ENCODE measurements at places on chromosomes 2 and 18. TPM values are rescaled to one million over a fixed set of nuclear protein-coding genes. Genes with fewer than 3 reads are reported as not detected.
A peak's percentile ranks its signal among the peaks of the same experiment; 100 is the strongest.

DNA sequence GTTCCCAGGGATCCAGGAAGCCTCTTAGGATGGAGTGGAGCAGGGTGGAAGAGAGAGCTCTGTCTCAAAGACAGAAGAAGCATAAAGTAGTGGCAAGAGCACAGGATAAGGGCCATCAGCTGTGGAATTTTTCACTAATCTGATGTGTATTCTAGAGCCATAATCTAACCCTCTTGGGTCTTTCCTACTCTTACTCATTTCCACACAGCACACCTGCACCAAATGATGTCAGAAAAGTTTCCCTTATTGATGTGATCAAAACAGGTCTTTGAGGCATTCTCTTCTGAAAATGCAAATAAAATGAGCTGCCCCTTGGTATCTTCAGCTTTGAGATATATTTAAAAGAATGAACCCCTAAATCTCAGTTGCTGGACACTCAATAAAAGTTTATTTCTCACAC, 415.1 kb upstream of the CHST9 start:
- no peaks in the 10 kb centered on the region for H3K36me3 ChIP-seq
- no peak for DNase-seq
- no peak overlapping the region for H3K4me3 ChIP-seq
- H3K4me1 ChIP-seq, result no peaks in the 10 kb centered on the region
- H3K27ac ChIP-seq, result no peak overlapping the region
- H3K27me3 ChIP-seq, result no peaks in the 10 kb centered on the region

Gene HOXD1
- total RNA-seq, result not detected

DNA sequence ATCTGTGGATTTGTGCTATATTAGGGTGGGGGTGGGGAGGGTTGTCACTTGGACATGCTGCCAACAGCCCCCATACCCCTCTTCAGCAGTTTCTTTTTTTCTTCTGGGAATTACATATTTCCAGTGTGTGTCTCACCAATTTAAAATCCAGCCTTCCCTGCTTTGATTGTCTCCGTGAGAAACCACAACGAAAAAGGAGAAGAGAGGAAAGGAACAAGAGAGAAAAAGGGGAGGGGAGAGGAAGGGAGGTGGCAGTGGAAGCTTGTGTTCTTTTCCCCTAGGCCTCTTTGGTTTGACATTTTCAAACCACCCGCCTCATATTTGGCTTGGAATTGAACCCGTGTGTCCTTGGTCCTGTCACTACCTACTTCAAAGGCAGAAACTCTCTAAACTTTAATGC, 860 bp downstream of the CTNNA2 start:
- H3K36me3 ChIP-seq, result no peaks in the 10 kb centered on the region
- no peaks in the 10 kb centered on the region for H3K4me1 ChIP-seq
- H3K27me3 ChIP-seq, result no peaks in the 10 kb centered on the region
- no peak overlapping the region for H3K4me3 ChIP-seq

Gene GBX2
- total RNA-seq, result 2.4 TPM

Gene FAM168B
- 109 TPM for total RNA-seq

DNA sequence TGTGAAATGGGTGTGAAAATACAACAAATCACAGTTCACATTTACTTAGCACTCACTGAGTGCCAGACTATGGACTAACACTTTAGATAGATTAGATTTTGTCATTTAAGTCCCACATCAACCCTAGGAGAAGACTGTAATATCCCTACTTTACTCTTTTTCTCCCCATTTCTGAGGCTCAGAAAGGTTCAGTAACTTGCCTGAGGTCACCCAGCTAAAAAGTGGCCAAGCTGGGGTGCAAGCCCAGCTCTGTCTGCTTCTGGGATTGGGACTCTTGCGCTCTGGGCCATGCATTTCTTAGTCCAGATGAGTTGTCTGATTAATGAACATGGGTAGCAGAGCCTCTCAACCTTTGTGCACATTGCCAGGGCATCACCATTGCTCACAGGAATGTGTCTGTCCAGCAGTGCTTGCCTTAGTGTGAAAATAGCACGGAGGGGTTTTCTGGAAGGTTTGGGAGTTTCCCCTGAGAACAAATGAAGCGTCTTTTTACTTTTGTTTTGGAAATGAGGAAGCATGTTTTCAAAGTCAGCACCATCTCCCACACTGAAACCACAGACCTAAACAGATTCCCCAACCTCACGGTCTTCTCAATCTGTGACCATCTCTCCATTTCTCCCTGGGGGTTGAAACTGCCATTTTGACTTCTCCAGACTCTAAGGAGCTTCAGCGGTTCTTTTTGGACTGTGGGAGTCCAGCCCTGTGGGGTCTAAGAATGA, 31.9 kb downstream of the NRP2 start:
- H3K27ac ChIP-seq, result no peak overlapping the region
- no peaks in the 10 kb centered on the region for H3K36me3 ChIP-seq
- H3K27me3 ChIP-seq, result no peaks in the 10 kb centered on the region
- peaks cover 9% of the 10 kb centered on the region for H3K4me1 ChIP-seq

Gene ACKR3
- total RNA-seq, result 3.9 TPM

Gene WDR33
- total RNA-seq, result 77.5 TPM

Gene AFTPH
- total RNA-seq, result 30.1 TPM

Gene SERPINB3
- not detected for total RNA-seq

Gene MPP4
- 0.37 TPM for total RNA-seq

DNA sequence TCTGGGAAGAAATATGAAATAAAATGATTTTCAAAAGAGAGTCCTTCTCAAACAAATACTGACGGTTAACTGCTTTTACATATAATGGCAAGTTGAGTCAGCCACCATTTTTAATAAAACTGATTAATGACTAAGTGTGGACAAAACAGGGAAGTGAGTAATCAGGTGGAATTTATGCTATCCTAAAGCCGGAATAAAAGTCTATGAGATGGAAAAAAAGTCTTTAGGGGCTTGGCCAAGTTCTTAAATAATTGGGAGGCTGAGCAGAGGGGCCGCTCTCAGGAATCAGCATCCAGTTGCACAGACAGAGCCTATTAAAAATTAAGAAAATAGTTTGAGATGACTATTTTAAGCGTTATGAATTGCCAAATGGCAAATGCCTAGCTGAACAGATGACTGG, 58.6 kb upstream of the AFF3 start:
- H3K4me3 ChIP-seq, result no peak overlapping the region
- H3K27me3 ChIP-seq, result no peaks in the 10 kb centered on the region
- no peak overlapping the region for H3K27ac ChIP-seq

DNA sequence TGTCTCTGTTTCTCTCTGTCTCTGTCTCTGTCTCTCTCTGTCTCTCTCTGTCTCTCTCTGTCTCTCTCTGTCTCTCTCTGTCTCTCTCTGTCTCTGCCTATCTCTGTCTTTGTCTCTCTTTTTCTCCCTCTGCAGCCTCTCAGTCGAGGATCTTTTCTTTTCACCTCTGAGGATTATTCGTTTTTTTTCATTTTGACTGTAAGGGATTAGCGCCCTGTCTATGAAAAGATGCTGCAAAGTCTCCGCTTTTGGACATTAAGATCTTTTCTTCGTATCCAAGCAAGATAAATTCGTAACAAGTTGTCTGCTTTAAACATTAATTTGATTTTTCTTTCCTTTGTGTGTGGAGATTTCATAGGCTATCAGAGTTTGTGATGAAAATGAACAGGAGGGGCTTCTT, 191.2 kb upstream of the TPO start:
- H3K36me3 ChIP-seq, result no peaks in the 10 kb centered on the region
- peak overlapping the region; percentile 81 for H3K27ac ChIP-seq
- H3K27me3 ChIP-seq, result no peaks in the 10 kb centered on the region

DNA sequence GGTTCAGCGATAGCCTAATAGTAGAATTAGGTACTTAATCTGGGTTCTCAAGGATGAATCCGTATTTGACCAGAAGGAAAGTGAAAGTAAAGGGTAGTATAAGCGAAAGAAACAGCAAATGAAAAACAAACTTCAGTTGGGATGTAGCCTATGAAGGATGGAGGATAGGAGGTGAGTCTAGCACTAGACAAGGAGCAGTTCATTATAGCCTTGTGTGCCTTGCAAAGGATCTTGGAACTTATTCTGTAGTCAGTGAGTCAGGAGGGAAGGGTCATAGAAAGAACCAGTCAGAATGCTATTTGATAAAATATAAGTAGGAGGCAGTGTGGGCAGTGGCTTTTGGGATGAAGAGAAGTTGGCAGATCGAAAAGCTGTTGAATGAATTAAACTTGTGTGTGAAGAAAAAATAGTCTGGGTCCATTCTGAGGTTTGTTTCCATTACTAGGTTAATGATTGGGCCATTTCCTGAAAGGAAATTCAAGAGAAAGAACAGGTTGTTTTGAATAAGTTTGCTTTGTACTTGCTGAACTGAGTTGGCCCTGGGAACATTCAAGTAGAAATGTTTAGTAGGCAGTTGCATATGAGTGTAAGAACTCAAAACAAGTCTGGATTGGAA, 48.5 kb downstream of the ANKRD12 start:
- no peaks in the 10 kb centered on the region for H3K4me1 ChIP-seq
- H3K27me3 ChIP-seq, result no peaks in the 10 kb centered on the region
- H3K27ac ChIP-seq, result no peak overlapping the region

GRCh38 chr2:187526792-187527191, 27.4 kb downstream of the TFPI start:
- H3K27me3 ChIP-seq, result no peaks in the 10 kb centered on the region
- H3K4me1 ChIP-seq, result no peaks in the 10 kb centered on the region
- no peaks in the 10 kb centered on the region for H3K36me3 ChIP-seq
- no peak overlapping the region for H3K4me3 ChIP-seq

GRCh38 chr18:14104201-14104600, 28.0 kb downstream of the ZNF519 start:
- DNase-seq, result no peak
- H3K4me1 ChIP-seq, result no peaks in the 10 kb centered on the region
- no peak overlapping the region for H3K4me3 ChIP-seq
- H3K27ac ChIP-seq, result no peak overlapping the region
- H3K27me3 ChIP-seq, result no peaks in the 10 kb centered on the region

Gene OR6B2
- not detected for total RNA-seq

DNA sequence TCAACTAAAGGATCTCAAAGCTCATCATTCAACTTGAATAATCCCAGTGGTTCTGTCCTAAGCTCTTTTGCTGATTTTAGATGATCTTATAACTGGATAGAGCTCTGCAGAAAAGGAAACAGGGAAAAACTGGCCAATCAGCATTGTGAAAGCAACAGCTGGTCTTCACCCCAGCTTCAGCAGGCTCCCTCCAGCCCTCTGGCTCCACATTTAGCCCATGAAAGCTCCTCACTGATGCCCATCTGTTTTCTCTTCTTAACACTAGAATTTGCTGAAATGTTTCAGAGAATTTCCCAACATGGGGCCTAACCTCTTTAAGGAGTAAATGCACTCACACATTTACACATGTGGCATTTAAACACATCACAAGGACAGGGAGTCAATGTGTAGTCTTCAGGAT, 223.3 kb downstream of the CNTNAP5 start:
- DNase-seq, result no peak
- no peak overlapping the region for H3K4me3 ChIP-seq
- no peaks in the 10 kb centered on the region for H3K27me3 ChIP-seq
- H3K36me3 ChIP-seq, result no peaks in the 10 kb centered on the region

DNA sequence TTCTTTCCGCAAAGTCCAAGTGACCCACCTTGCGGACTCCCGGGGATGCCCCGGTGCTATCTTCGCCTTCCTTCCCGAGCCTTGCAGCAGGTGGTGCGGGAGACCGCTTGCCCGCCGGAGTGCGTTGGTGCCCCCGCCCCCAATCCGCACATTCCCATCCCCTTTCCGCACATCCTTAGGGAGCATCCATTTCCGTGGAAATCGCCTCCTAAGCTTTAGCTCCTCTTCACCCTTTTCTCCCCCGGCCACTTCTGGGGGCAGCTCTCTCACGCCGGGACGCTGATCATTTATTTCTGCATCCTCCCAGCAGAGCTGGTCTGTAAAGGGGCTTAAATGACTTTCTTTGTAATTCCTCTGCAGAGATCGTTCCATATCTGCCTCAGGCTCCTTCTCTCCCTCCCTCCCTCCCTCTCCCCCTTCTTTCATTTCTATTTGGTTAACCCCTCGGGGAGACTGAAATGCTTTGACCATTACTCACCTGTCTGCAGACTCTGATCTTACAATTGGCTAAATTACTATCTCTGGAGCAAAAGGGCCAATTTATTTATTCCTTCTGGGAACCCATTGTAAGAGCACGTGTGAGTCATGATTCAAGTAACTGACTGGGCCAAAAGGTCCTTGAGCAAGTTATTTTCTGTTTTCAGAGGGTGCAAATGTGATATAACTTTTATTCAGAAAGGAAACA, 1.3 kb upstream of the LYPD1 start:
- H3K4me3 ChIP-seq, result peak overlapping the region; percentile 53
- H3K4me1 ChIP-seq, result peaks cover 11% of the 10 kb centered on the region
- H3K27ac ChIP-seq, result no peak overlapping the region
- DNase-seq, result peak; percentile 18
- no peaks in the 10 kb centered on the region for H3K27me3 ChIP-seq

Gene GREB1L
- total RNA-seq, result 75.4 TPM

DNA sequence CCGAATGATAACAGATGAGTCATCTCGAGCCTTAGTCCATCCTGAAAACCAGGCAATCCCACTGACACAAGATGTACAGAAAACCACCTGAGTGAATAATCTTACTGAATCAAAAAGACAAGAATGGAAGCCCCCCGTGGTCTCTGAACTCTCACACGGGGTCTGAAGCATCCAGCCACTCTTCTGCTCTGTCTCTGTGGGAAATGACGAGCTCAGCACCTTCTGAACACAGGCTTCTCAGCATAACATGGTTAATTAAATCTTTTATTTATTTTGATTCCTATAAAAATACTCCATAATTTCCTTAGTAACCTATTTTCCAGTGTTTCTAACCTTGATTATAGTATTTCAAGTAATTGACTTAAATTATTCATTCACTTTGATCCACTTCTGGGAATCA, 203.7 kb downstream of the TMEM163 start:
- no peaks in the 10 kb centered on the region for H3K36me3 ChIP-seq
- no peak overlapping the region for H3K27ac ChIP-seq
- no peak overlapping the region for H3K4me3 ChIP-seq
- H3K27me3 ChIP-seq, result no peaks in the 10 kb centered on the region

GRCh38 chr2:43537137-43537536, 58.7 kb downstream of the THADA start:
- DNase-seq, result no peak
- no peak overlapping the region for H3K27ac ChIP-seq
- H3K27me3 ChIP-seq, result no peaks in the 10 kb centered on the region
- no peaks in the 10 kb centered on the region for H3K4me1 ChIP-seq

- no peak for DNase-seq
- H3K4me3 ChIP-seq, result no peak overlapping the region
- no peak overlapping the region for H3K27ac ChIP-seq
- peaks cover 2% of the 10 kb centered on the region for H3K27me3 ChIP-seq
- H3K4me1 ChIP-seq, result no peaks in the 10 kb centered on the region
Observed at GRCh38 chr2:17814601-17815000, 1.7 kb upstream of the MSGN1 start.

DNA sequence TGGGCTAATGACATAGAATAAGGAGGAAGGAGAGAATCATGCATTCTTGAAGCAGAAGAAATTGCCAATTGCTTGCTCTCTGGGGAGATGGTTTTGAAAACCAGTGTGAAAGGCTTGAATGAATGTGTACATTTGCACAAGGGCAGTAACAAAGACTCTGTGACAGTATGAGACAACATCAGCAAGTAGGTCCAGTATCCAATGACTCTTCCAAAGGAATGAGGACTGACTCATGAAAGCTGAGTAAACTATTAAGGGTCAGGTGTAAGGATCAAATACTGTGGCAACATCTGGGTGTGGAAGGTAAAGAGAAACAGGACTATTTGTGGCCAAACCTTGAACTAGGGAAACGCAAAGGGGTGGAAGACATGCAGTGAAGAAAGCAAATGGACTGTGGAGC, 886.0 kb upstream of the CHAC2 start:
- H3K36me3 ChIP-seq, result no peaks in the 10 kb centered on the region
- no peaks in the 10 kb centered on the region for H3K4me1 ChIP-seq
- DNase-seq, result no peak
- H3K27ac ChIP-seq, result no peak overlapping the region
- H3K27me3 ChIP-seq, result no peaks in the 10 kb centered on the region

Gene LAMA1
- 129 TPM for total RNA-seq

Measured in Caco-2 (cell line).